ENCODE measurements at places on chromosomes 13 and 19. TPM values are rescaled to one million over a fixed set of nuclear protein-coding genes. Genes with fewer than 3 reads are reported as not detected.

The ARL11 gene
- total RNA-seq = 5.8 TPM

The ZNF358 gene
- total RNA-seq = 25.2 TPM

The STAP2 gene
- 30.0 TPM for total RNA-seq

The DOCK6 gene
- total RNA-seq = 60.2 TPM

The ZNF20 gene
- 15.0 TPM for total RNA-seq

The SLC6A16 gene
- total RNA-seq = 2.5 TPM

The REXO1 gene
- total RNA-seq = 15.6 TPM

The PRR22 gene
- 6.1 TPM for total RNA-seq

The WDR87 gene
- not detected for total RNA-seq

The REX1BD gene
- 51.4 TPM for total RNA-seq

The PRR19 gene
- total RNA-seq = 0.23 TPM

The KCNRG gene
- 9.0 TPM for total RNA-seq

The ZNF780B gene
- 17.9 TPM for total RNA-seq

The FCHO1 gene
- total RNA-seq = 6.1 TPM
